ENCODE measurements at places on chromosomes 5 and 9.
A peak's percentile ranks its signal among the peaks of the same experiment; 100 is the strongest.

DNA sequence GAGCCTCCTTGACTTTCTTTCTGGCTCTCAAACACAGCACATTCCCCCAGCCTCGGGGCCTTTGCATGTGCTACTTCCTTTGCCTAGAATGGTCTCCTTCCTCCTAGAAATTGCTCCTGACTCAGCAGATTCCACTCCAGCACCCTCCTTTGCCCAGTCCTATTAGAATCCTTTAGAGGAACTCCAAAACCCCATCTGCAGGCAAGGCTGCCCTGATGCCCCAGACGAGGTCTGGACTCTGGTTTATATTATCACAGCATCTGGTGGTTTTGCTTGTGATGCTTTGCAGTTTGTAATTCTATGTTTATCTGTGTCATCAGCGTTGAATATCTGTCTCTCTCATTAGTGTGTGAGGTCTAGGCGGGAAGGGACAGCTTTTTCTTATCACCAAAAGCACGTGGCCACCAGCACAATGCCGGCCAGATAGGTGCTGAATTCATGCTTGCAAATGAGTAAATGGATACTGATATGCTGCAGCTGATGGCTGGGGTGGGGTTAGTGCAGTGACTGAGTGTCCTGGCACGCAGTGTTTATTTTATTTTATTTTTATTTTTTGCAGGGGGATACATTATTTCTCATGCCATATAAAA is 30.0 kb upstream of the ANKH start:
- DNase-seq = no peak

DNA sequence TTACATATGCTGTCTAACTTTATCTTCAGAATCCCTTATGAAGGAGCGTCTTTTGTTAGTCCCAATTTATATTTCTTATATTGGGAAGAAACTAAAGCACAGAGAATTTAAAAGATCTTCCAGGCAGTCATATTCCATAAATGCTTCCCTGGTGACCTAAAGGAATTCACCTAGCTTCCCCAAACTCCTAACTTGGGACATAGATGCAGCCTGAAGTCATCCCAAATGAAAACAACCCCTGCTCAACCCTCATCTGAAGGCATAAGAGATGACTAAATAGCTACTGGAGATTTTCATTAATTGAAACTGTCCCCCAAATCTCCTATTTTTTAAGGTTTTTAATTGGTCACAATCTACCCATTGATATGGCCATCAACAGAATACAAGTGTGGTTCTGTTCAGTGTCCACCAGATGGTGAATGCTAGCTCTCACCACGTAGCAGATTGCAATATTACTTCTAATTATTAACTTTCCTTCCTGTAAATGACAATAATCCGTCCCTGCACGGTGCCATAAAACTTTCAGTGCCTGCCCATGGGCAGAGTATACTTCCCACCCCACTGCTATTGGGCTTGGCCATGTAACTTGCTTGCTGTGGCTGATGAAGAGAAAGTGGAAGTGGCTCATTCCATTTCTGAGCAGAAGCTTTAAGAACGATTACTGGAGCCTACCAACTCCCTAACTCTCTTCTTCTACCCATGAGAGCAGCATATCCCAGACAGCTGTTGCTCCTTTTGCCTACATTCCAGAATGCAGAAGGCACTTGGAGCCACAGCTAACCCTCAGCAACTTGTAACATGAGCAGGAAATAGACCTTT is 18.7 kb downstream of the PRUNE2 start:
- no peak for DNase-seq

- DNase-seq = no peak
These were observed 13.4 kb upstream of the ZDHHC21 start for GRCh38 chr9:14706530-14707140.

- no peak for DNase-seq
These were observed 11.0 kb upstream of the IFNA1 start for GRCh38 chr9:21429191-21429590.

GRCh38 chr9:82790875-82791274 is 272.1 kb downstream of the RASEF start:
- DNase-seq = no peak

- DNase-seq = no peak
These were observed 41.1 kb downstream of the NDUFS4 start for GRCh38 chr5:53601570-53601969.

DNA sequence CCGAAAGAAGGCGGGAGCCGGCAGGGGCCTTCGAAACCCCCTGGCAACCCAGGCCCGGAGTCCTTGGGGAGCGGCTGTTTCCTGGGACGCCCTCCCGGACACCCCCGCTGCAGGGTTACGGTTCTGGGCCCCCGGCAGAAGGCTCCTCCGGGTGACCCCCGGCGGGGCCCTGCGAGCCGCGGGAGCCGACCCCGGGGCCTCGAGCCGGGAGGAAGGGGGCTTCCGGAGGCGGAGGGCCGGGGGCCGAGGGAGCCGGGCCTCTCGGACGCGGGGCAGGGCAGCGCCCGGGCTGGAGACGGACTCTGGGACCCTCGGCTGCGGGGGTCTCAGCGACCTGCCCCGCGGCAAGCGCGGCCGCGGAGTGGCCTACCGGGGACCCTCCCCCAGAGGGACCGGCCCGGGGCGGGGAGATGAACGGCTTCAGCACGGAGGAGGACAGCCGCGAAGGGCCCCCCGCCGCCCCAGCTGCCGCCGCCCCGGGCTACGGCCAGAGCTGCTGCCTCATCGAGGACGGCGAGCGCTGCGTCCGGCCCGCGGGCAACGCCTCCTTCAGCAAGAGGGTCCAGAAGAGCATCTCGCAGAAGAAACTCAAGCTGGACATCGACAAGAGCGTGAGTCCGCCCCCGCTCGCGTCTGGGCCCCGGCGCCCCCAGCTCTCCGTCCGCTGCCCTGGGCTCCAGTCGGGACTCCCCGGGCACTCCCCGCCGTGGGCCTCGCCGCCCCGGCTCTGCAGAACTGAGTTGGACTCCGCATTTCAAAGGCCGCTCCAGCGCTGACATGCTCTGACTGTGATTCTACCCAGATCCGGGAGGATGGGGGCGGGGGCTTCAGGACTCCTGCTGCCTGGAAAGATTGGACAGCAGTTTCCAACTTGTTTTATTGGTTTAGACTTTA is 645 bp downstream of the SAP30L start:
- DNase-seq = peak; percentile 63

DNA sequence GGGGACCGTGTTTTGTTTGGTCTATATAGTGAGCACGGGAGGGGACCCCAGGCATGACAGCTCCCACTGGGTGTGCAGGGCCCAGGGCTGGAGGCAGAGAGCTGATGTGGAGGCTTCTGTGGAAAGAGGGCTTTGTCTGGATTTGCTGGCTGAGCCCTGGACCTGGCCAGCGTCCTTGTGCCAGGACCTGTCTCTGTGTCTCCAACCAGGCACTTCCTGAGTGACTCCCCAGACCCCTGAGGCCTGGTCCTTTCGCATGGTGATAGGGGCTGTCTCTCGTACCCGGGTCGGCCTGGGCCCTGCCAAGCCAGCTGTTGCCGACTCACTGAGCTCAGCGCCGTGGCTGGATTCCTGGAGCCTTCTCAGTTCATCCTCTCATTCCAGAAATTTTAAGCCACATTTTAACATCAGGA is 77.6 kb downstream of the ADAMTS2 start:
- DNase-seq = peak; percentile 8

DNA sequence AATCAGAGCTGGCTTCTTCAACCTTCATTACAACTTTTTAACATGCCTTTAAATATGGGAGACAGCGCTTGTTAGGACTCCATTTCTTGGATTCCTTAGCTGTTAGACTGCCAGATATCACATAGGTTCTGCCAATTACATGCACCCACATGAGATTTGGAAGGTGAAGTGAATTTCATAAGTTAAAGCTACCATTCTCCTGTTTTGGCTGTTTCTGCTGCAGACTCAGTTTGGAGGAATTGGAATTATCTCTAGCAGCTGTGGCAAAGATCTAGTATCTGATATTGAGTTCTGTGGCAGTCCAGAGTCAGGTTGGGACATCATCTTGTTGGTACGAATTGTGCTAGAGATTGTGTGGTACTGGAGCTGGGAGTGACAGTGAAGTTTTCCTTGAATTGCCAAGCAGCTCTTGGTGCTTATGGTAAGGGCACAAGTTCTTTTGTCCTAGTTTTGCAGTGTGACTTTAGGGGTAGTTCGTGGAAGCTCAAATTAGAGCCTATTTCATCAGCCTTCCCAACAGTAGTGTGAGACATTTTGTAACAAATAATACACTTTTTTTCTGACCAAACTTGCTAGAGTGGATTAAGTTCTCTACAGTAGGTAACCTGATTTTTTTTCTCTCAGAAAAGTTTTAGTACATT is 9.1 kb upstream of the PJA2 start:
- no peak for DNase-seq

DNA sequence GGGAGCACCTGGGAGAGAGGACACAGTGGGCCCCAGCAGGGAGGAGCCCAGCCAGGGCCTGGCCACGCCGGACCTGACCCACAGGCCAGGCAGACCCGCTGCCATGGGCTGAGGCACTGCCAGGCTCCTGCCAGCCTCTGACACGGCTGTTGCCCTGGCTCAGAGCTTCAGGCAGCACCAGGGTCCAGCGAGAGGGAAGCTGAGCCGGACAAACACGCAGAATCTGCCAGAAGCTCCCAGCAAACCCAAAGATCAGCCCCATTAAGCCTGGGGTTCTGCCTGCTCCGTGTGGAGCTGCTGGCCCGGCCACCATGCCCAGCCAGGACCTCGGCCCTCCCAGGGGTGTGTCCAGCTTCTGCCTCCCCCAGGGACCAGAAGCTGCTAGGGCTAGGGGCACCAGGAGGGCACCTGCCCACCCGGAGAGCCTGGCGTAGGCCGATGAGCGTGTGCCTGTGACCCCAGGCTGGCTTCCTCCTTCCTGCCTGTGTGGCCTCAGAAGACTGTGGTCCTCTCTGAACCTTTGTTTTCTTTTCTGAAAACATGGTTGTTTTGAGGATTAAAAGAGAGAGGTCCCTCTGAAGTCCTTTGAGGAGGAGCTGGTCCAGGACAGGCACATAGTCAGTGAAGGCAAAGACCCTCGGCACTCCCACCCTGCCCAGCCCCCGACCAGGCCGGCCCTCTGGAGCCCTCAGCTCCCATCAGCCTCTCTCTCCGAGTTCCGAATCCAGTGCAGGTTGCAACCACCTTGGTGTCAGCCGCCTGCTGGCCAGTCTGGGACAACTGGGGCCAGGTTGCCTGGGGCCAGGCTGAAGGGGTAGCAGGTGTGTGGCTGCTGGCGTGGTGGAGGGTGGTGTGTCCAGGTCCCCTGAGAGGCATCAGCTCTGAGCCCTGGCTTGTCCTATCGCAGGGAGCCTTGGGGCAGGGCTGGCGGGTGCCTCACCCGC is 39.6 kb downstream of the KCNT1 start:
- no peak for DNase-seq

DNA sequence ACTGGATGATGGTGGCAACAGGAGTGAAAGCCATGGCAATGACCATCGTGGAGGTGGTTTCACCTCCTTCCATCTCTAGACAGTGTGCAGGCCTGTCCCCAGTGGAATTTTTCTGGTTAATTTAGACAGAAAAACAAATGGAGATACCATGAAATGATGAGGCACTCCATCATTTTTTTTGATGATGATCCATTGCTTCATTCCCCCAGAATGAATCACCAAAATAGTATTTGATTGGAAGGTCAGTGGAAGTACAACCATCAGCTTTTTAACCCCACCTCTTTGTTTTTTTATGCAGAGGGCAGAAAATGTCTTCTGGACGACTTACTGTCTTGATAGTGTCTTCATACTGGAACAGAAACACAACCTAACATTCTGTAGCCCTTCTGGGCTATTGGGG is 42.6 kb upstream of the ADRA1B start:
- no peak for DNase-seq

DNA sequence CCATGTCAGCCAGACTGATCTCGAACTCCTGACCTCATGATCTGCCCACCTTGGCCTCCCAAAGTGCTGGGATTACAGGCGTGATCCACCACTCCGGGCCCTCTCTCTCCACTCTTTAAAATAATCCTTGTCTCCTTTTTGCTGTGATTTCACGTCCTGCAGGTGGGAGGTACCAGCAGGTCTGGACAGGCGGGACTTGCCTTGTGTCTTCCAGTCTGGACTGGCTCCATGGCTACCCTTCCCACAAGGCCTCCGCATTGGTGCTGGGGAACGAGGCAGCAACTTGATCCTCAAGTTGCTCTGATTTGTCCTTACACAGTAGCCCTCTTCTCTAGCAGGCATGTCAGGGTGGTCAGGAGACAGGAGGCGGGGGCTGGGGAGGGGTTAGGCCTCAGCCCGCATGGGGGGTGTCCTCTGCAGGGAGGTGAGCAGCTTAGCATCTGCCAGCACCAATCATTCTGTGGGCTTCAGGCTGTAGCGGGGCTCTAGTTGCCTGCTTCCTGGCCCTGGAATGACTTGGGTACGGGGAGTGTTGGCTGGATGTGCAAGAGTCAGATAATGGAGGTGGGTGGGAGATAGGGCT is 54.3 kb downstream of the TENT4A start:
- no peak for DNase-seq

DNA sequence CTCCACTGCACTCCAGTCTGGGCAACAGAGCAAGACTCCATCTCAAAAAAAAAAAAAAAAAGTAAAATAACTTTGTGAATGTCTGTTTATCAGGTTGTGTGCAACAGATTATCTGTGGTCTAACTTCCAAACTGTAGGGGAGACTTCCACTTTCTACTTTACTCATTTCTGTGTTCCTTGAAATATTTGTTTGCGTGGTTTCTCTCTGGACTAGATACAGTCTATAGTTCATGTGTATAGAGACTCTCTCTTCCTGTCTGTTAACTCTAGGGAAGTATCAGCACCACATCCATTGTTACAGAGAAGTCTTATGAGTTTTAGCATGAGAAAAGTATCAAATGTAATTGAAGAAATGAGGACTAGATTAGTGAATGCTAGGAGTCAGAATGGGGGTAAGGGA is 168.3 kb downstream of the LPAR1 start:
- no peak for DNase-seq

GRCh38 chr5:142530904-142531303 is 155.0 kb downstream of the FGF1 start:
- no peak for DNase-seq

- peak; percentile 60 for DNase-seq
These were observed 73.0 kb downstream of the PTPDC1 start for GRCh38 chr9:94157050-94157801.

- DNase-seq = no peak
These were observed 7.8 kb downstream of the HSPA4 start for GRCh38 chr5:133059621-133060020.

GRCh38 chr5:129096382-129096991 is 1.9 kb downstream of the ISOC1 start:
- no peak for DNase-seq

GRCh38 chr5:38497946-38498345 is 58.5 kb downstream of the LIFR start:
- DNase-seq = no peak

- DNase-seq = no peak
These were observed at the start of gene SHOC1 for GRCh38 chr9:111794835-111795556. Gene SHOC1 (minus strand): TSS chr9:111794937. CDS start chr9:111791418, 3,519 bp downstream.

DNA sequence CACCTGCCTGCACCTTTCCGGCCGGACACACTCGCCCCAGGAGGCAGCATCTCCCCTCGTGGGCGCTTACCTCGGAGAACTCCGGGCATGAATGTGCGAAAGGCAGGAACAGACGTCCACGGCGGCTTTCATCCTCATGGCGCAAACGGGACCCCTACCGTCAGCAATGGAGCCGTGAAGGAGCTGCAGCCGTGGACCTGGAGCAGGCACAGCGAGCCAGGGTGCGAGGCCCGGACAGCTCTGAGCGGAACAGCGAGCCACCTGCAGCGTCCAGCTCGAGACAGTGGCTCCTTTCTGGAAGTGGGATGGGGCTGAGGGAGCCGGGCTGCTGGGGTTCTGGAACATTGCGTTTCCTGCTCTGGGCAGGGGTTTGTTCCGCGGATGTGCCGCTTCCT is 7.8 kb upstream of the SLC6A19 start:
- no peak for DNase-seq

Data from head of caudate nucleus (tissue), 42 donors.